Heart right ventricle (tissue), 16 donors: ENCODE measurements at places on chromosomes 1 and 21. TPM values are rescaled to one million over a fixed set of nuclear protein-coding genes. Genes with fewer than 3 reads are reported as not detected.

- H3K27me3 ChIP-seq: no peaks in the 10 kb centered on the region
- no peak overlapping the region for H3K27ac ChIP-seq
- no peaks in the 10 kb centered on the region for H3K4me1 ChIP-seq
- no peak for DNase-seq
- H3K36me3 ChIP-seq: no peaks in the 10 kb centered on the region
These were observed 59.5 kb upstream of the KDM4A start for GRCh38 chr1:43590388-43590925.

ENAH gene
- polyA plus RNA-seq: 16.4 TPM

FYB2 gene
- polyA plus RNA-seq: 123 TPM

DNA sequence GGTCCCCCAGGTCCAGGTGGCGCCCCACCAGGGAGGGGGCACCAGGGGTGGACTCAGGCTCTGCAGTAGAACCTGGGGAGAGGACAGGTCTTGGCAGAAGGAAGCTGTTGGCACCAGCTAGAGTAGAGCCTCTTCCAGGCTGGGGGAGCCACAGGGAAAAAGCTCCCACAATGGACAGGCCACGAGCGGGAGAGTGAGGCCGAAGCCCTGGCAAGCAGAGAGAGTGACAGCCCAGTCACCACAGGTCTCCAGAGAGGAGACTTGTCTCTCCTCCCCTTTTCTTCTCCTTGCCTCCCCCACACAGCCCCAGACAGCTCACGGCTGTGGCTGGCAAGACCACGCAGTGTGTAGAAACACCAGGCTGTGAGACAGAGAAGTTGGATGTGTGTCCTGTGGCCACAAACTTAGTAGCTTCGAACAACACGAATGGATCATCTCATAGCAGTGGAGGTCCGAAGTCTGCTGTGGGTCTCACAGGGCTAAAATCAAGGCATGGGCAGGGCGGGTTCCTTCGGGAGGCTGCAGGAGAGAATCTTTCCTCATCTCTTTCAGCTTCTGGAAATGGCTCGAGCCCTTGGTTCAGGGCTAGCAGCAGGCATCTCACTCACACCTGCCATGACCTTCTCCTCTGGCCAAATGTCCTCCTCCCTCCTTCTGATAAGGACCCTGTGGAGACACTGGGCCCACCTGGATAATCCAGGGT is 3.3 kb downstream of the KRTAP12-4 start:
- H3K4me3 ChIP-seq: no peak overlapping the region
- no peak overlapping the region for H3K27ac ChIP-seq
- H3K4me1 ChIP-seq: no peaks in the 10 kb centered on the region
- peaks cover 4% of the 10 kb centered on the region for H3K27me3 ChIP-seq

- peaks cover 14% of the 10 kb centered on the region for H3K4me1 ChIP-seq
- no peaks in the 10 kb centered on the region for H3K27me3 ChIP-seq
- no peak overlapping the region for H3K4me3 ChIP-seq
- no peak overlapping the region for H3K27ac ChIP-seq
These were observed 173.9 kb downstream of the LTN1 start for GRCh38 chr21:28818663-28819278.
